ENCODE measurements at places on chromosomes 3 and 15. TPM values are rescaled to one million over a fixed set of nuclear protein-coding genes. Genes with fewer than 3 reads are reported as not detected.

DNA sequence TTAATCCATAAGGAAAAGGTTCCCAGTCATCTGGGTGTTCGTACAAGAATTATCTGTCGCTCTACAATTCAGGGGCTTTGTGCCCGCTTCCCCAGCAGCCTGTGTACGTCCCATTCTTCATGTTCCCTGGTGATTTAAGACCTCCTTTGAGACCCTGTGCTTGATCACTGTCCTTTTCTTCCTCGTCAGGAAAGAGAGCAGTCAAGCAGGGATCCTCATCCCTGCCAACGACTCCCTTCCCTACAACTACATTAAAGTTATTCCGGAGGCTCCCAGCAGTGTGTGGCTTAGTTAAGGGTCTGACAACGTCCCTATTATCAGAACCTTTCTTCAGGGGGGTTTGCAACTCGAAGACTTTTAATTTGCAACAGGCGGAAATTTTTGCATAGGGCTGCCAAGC, 175.7 kb downstream of the FOXP1 start:
- DNase-seq, result no peak
- H3K36me3 ChIP-seq, result no peaks in the 10 kb centered on the region
- peaks cover 4% of the 10 kb centered on the region for H3K4me1 ChIP-seq
- H3K4me3 ChIP-seq, result no peak overlapping the region
- peaks cover 2% of the 10 kb centered on the region for H3K27me3 ChIP-seq

- H3K36me3 ChIP-seq, result no peaks in the 10 kb centered on the region
- H3K27me3 ChIP-seq, result no peaks in the 10 kb centered on the region
- DNase-seq, result no peak
- H3K4me3 ChIP-seq, result no peak overlapping the region
- H3K27ac ChIP-seq, result no peak overlapping the region
Observed at GRCh38 chr3:109275702-109276293, 40.5 kb downstream of the DPPA2 start.

- DNase-seq, result no peak
- H3K36me3 ChIP-seq, result peaks cover 3% of the 10 kb centered on the region
- H3K27ac ChIP-seq, result no peak overlapping the region
- H3K4me1 ChIP-seq, result no peaks in the 10 kb centered on the region
- H3K27me3 ChIP-seq, result no peaks in the 10 kb centered on the region
Observed at GRCh38 chr15:75356006-75356405, 9.2 kb downstream of the NEIL1 start.

DNA sequence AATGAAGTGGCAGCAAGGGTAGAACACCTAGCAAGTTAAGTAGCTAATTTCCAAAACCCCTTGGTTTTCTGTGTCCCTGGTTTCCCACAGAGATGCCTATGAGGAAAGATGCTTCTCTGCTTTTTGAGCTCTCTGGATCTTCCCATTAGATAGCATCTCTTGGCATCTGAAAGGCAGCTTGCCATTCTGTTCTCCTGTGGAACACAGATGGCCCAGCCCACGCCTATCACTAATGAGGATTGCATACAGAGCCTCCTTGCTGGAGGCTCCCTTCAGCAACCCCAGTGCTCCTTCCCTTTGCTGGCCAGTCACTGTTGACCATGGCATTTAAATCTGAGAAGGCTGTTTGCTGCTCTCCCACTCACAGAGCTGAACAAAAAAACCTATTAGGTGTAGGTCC, 34.4 kb upstream of the ETV5 start:
- no peak for DNase-seq
- no peaks in the 10 kb centered on the region for H3K4me1 ChIP-seq
- H3K36me3 ChIP-seq, result peaks cover 4% of the 10 kb centered on the region
- no peaks in the 10 kb centered on the region for H3K27me3 ChIP-seq

Gene CDHR4
- total RNA-seq, result 0.26 TPM

Gene AP4E1
- total RNA-seq, result 12.6 TPM

Gene CRABP1
- total RNA-seq, result not detected

Measured in aorta (tissue), 5 donors.